ENCODE measurements at places on chromosomes 13 and 19. TPM values are rescaled to one million over a fixed set of nuclear protein-coding genes. Genes with fewer than 3 reads are reported as not detected.

Gene RNF17
- not detected for total RNA-seq

Gene ZNF549
- total RNA-seq: 6.2 TPM

Gene DCT
- total RNA-seq: under 0.01 TPM

Gene PTPRH
- 6.1 TPM for total RNA-seq

Gene TUBA3C
- not detected for total RNA-seq

Gene ZNF226
- 21.4 TPM for total RNA-seq

Gene SDHAF1
- total RNA-seq: 13.5 TPM

Data from aortic smooth muscle cell (primary cell).